Stimulated activated CD8-positive, alpha-beta memory T cell treated with anti-CD3 and anti-CD28 coated beads, Interleukin-15, amount 100 ng/mL, for 1 hour (primary cell): ENCODE measurements at places on chromosomes 1 and 21.

DNA sequence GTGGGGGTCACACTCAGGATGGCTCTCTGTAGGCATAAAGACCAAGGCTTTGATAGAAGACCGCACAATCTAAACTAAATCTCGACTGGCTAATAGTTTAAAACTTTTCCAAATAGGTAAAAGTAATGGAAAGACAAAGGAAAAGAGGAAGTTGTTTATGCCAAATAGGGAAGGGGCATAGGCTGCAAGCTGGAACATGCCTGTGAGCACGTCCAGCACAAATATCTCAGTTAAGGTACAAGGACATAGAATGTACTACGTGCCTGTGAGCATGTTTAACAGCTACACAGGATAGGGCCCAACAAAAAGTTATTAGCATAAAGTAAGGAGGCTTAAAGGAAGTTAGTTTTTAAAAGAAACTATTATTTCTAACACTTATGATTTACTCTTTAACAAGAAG, 27.6 kb upstream of the GUCA2A start:
- DNase-seq, result no peak

DNA sequence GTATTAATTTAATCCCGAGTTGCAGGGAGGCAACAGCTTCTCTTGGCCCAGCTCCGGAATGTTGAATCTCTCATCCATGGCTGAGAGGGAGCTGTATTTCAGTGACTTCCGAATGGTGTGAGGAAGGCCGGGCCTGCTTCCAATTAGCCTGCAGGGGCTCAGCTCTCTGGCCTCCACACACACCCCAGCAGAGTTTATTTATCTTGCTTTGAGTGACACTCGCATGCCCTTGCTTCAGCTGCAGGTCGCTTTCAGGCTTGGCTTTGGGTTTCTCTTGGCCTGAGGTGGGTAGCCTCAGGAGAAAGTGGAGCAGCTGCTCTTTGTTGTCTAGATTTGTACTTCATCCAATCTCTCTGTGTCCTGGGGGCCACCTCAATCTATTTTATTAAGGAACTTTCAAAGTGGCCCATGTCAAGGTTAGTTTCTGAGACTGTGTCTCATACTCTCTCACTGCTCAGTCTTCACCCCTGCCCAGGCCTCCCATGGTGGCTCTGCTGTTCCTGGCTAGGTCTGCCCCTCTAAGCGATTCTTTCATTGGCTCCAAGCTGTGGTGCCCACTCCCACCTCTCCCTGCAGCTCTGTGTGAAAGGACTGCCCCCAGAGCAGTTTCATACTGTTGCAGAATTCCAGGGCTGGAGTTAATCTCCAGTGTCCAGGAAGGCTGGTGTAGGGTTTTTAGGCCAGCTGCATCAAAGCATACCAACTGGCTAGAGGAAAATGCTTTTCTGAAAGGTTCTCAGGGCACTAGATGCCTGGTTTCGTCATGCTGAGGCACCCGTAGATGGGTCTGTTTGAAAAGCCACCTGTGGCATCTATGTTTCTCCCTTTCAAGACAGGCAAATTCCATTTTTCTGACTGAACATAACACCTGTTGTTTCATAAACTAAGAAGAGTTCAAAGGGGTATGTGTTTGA, 153.5 kb downstream of the PLXNA2 start:
- DNase-seq, result no peak

DNA sequence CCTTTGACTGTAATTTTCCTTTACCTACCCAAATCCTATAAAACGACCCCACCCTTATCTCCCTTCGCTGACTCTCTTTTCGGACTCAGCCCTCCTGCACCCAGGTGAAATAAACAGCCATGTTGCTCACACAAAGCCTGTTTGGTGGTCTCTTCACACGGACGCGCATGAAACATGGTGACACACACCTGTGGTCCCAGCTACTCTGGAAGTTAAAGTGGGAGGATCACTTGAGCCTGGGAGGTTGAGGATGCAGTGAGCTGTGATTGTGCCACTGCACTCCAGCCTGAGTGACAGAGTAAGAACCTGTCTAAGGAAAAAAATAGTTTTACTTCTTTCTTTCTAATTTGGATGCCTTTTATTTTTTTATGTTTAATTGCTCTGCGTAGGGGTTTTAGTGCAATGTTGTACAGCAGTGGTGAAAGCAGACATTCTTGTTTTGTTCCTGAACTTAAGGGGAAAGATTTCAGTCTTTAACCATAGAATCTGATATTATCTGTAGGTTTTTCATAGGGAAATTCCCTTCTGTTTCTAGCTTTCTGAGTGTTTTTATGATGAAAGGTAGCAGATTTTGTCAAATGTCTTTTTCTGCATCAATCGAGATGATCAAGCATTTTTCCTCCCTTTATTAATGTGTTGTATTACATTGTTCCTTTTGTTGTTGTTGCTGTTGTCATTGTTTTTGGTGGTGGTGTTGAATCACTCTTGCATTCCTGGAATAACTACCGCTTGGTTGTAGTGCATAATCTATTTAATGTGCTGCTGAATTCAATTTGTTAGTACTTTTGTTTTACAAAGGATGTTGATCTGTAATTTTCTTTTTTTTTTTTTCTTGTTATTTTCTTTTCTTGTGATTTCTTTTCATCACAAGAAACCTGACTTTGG, 497.4 kb downstream of the DISC1 start:
- DNase-seq, result no peak

GRCh38 chr1:21872445-21873079, 60.5 kb downstream of the LDLRAD2 start:
- DNase-seq, result no peak

DNA sequence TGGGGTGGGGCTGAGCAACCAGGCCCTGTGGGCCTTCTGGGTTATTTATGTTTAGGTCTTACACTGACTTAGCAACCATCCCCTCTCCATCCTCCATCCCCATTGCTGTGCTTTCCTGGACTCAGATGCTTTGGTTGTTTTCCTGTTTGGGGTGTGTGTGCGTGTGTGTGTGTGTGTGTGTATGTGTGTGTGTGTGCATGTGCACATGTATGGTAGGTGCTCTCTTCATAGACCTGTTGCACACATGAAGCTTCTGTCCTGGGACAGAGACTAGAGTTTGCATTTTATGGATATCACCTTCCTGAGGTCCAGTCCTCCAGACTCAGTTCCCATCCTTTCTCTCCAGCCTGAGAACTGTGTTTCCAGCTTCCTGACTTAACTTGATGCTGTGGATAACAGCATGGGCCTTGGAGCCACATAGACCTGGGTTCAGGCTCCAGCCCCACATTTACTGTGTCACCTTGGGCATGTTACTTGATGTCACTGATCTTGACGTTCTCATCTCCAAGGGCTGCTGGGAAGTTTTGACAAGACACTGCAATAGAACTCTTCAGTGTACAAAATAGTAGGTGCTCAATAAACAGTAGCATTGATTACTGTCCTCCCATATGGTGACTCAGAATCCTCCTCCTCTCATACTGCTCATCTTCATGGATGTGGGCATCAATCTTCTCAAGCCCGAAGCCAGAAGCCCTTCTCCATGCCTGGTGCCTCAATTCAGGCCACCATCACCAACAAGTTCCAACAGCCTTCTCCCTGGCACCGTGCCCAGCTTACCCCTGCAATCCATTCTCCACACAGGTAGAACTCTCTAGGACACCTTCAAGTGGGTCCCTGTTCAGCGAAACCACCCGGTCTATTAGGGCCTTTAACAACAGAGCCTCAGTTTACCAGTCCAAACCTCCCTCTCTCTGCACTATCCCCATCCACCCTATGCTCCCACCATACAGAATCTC, 181.8 kb upstream of the EDN2 start:
- no peak for DNase-seq
